ENCODE measurements at places on chromosomes 13 and 19.

DNA sequence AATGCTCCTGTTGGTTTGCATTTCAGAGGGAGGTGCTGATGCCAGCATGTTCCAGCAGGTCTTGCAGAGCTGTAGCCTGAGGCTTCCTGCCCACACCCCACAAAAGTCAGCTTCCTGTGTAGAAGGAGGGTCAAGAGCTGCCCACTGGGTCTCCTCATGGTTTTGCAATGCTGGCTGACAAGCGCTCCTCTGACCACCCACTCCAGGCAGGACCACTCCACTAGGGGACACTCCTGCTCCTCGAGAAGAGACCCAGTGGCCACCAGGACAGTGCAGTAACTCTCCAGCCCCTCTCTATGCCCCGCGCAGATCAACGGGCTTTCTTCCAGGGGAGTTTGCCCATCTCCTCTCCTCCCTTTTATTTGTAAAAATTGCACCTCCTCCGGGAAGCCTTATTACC is 72.9 kb upstream of the UQCRFS1 start:
- no peak for DNase-seq

DNA sequence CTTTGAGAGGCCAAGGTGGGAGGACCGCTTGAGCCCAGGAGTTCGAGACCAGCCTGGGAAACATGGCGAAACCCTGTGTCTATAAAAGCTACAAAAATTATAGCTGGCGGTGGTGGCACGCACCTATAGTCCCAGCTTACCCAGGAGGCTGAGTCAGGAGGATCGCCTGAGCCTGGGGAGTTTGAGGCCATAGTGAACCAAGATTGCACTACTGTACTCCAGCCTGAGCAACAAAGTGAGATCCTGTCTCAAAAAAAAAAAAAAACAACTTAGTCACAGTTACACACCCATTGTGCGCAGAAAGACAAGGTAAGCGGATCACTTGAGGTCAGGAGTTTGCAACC is 728 bp upstream of the DENND1C start:
- no peak for DNase-seq

DNA sequence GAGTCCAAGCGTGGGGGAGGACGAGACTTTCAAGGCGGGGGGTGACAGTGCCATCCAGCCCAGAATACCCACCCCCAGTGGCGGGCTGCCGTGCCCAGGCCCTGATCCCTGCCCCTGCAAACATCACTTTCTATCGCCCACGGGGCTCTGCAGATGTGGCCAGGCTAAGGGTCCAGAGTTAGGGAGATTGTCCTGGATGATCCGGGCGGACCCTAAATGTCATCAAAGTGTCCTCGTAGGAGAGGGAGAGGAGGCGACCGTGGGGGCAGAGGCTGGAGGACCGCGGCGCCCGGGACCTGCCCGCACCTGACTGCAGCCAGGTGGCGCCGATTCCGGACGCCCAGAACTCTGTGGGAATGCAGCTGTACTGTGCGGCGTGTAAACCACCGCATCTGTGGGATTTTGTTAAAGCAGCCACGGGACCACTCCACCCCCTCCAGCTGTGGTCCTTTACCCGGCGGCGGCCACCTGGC is 32.4 kb downstream of the GJA3 start:
- no peak for DNase-seq

DNA sequence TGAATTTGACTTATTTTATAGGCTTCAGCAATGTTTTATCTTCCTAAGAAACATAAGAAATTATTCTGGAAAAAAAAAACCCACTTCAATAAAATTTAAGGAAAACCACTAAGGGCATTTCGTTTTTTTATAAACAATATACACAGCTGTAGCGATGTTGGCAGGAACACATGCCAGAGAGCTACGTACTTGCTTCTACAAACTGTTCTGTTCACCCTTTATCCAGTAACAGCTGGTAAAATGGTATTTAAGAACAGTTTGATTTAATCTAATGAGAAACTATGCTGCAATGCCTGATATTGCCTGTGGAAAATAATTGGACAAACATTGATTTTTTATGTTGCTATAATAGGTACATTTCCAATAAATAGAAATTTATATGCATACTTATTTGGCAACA is 137.2 kb upstream of the DACH1 start:
- DNase-seq, result no peak

GRCh38 chr13:39405107-39405506 is 197.9 kb downstream of the LHFPL6 start:
- DNase-seq, result no peak

- peak; percentile 4 for DNase-seq
Measured at GRCh38 chr19:15177269-15178116, 23.3 kb downstream of the NOTCH3 start.

- DNase-seq, result no peak
Measured at GRCh38 chr13:30715837-30716236, 19.5 kb upstream of the ALOX5AP start.

DNA sequence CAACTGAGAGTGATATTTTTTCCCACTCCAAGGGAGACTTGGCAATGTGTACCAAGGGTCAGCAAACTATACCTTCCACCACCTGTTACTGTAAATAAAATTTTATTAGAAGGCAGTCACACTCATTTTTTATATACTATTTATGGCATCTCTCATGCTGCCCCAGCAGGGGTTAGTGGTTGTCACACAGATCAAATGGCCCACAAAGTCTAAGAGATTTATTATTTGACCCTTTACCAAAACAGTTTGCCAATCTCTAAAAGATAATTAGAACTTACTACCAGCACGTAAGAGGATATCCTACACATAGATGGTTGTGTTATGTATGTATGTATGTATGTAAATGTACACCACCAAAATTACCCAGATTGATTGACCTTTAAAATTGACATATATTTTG is 185.1 kb downstream of the PRR20E start:
- no peak for DNase-seq

GRCh38 chr13:109243311-109243951 is 543.0 kb downstream of the IRS2 start:
- DNase-seq, result no peak

DNA sequence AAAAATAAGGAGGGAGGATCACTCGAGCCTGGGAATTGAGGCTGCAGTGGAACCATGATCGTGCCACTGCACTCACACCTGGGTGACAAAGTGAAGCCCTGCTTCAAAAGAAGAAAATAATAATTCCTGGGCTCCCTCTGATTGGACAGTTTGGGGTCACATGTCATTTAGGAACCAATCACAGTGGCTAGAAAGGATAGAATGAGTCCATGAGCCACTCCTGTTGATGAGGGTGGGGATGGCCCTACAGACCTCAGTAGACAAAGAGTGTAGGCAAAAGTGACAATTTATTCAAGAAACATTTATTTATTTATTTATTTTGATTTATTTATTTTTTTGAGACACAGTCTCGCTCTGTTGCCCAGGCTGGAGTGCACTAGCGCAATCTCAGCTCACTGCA is 26.8 kb upstream of the ADGRE5 start:
- DNase-seq, result no peak

GRCh38 chr19:2064788-2065524 is 13.9 kb upstream of the MKNK2 start:
- DNase-seq, result no peak

DNA sequence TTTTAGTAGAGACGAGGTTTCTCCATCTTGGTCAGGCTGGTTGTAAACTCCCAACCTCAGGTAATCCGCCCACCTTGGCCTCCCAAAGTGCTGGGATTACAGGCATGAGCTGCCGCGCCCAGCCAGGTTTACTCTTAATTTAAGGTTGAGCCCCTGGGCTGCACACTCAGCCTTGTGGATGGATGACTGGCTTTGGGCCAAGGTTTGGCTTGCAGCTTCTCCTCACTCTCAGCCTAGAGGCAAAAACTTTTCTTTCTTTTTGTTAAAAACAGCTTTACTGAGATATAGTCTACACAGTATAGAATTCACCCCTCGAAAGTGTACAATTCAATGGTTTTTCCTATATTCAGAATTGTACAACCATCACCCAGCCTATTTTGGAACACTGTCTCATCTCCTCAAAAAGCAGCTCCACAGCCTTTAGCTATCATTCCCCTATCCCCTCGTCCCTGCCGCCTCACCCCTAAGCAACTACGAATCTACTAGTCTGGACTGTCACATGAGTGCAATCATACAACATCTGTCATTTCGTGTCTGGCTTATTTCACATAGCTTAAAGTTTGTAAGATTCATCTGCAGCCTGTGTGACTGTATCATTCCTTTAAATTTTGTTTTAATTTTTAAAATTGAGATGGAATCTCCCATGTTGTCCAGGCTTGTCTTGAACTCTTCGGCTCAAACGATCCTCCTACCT is 14.5 kb upstream of the TSPAN16 start:
- DNase-seq, result no peak

- DNase-seq, result no peak
Measured at GRCh38 chr19:49165111-49165750, 7.6 kb downstream of the TRPM4 start.

- DNase-seq, result no peak
Measured at GRCh38 chr13:29810145-29810742, 40.2 kb downstream of the UBL3 start.

GRCh38 chr19:6372594-6373095 is at the start of gene ALKBH7:
Gene ALKBH7, plus strand, starts transcription at chr19:6372794. Its CDS starts 27 bp downstream, at chr19:6372821.
- peak; percentile 99 for DNase-seq

- DNase-seq, result no peak
Measured at GRCh38 chr19:18975869-18976268, 34.9 kb upstream of the HOMER3 start.

GRCh38 chr19:55160986-55161365 is 3.4 kb upstream of the TNNI3 start:
- no peak for DNase-seq

GRCh38 chr13:113275387-113275786 is 21.7 kb upstream of the LAMP1 start:
- DNase-seq, result no peak

DNA sequence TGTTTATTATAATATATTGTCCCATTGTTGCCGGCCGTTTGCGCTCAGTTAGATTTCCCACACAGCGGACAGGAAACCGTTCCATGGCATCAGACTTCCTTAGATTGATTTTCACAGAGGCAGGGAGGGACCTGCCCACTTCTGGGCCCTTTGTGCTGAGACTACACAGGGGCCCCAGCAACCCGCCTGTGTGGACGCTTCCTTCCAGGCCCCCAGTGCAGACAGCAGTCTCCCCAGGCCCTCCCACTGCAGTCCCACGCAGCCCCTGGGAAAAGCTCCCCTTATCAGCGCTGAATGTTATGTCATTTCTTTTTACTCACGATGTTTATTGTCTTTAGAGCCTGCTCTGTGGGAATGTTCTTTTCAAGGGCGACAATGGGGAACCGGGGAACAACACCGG is 351.7 kb upstream of the ARGLU1 start:
- DNase-seq, result no peak

DNA sequence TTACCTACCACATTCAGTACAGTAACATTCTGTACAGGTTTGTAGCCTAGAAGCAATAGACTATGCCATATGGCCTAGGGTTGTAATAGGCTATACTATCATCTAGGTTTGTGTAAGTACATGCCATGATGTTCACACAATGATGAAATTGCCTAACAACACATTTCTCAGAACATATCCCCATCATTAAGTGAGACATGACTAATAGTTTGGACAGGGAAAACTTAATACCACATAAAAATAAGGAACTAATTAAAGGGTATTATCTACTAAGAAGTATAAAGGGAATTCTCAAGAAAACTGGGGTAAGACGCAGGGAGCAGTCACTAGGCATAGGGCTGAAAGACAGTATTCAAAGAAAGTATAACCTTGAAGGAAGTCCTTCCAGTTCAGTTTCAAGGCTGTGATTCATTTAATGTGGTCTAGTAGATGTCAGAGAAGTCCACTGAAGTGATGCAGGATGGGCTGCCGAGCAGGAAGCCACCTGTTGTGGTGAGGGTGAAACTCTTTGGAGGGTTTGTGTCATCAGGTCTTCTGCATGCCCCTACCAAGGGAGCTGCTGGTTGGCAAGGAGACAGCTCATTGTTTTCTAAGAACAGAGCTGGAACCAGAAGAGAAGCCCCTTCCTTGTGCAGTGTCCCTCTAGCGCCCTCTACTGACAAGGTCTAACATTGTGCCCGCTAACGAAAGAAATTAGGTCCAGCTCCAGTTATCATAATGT is 122.9 kb downstream of the OLFM4 start:
- DNase-seq, result peak; percentile 32

DNA sequence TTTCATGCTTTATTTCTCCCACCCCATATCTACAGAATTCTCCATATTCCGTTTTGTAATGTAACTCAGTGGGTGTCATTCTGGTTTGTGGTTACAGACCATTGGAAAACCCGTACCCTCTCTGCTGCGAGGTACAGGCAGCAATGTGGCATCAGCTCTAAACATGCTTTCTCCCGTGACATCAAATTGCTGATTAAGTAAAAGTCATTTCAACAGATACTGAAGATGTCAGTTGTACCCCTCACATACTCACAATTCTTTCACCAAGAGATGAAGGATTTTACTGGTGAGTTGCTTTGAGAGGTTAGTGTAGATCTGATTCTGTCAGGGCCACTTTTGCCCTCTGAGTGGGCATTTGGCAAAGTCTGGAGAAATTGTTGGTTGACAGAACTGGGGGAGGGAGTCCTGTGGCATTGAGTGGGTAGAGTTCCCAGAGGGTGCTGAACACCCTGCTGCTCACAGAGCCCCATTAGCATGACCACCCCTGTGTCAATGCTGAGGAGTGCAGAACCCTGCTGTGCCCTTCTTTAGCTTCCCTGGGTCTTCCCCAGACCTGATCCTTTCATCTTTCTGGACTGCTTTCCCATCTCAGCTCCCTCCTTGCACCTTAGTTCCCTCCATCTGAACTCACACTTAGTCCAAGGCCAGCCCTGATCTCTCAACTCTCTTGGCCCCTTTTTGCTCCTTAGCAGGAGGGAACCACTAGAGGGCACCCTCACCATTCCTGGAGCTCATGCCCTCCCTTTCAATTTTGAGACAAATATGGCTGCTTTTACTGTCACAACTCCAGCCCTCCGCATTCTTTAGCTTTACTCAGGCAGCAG is 39.9 kb upstream of the CEACAM8 start:
- no peak for DNase-seq

GRCh38 chr13:92843549-92843948 is 383.1 kb upstream of the GPC6 start:
- DNase-seq, result no peak

DNA sequence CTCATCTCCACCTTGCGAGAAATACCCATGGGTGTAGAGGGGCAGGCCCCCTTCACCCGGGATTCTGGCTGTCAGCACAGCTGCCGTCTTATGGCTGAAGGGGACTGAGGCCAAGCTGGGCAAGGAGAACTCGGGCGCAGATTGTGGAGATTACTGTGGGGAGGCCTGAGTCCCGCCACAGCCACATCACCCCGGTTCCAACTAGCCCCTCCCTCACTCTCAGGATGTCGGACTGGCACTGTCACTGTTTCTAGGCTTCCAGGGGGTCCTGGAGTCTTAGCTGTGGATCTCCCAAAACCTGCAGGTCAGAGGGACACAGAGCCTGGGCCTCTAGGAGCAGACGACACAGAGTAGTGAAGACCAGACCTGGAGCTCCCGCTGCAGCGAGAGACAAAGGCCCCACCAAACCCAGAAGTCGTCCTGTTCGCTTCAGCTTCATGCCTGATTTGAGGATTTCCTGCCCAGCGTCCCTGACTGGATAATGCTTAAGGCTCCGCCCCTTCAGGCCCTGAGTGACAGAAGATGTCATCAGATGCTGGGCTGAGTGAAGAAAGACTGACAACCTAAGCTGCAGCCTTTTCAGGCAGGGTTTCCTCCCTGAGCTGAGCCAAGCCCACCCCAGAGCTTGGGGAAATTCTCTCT is 55.8 kb downstream of the ZNF93 start:
- no peak for DNase-seq
